PC-3 (cell line): ENCODE measurements at places on chromosomes 7 and 10.

GRCh38 chr10:77291596-77292505 lies 345.8 kb downstream of the KCNMA1 start:
- no peak for DNase-seq

- no peak for DNase-seq
Observed at GRCh38 chr10:53260213-53260612, 487.6 kb upstream of the MBL2 start.

GRCh38 chr10:128054163-128054970 lies 71.9 kb downstream of the MKI67 start:
- DNase-seq: no peak

- no peak for DNase-seq
Observed at GRCh38 chr10:131862548-131862947, 38.3 kb upstream of the PPP2R2D start.

- DNase-seq: no peak
Observed at GRCh38 chr10:48690791-48691660, 6.4 kb downstream of the WDFY4 start.

GRCh38 chr10:103847909-103848468 lies 7.4 kb downstream of the SH3PXD2A start:
- no peak for DNase-seq

GRCh38 chr10:110423650-110424049 lies 74.1 kb upstream of the DUSP5 start:
- DNase-seq: no peak

DNA sequence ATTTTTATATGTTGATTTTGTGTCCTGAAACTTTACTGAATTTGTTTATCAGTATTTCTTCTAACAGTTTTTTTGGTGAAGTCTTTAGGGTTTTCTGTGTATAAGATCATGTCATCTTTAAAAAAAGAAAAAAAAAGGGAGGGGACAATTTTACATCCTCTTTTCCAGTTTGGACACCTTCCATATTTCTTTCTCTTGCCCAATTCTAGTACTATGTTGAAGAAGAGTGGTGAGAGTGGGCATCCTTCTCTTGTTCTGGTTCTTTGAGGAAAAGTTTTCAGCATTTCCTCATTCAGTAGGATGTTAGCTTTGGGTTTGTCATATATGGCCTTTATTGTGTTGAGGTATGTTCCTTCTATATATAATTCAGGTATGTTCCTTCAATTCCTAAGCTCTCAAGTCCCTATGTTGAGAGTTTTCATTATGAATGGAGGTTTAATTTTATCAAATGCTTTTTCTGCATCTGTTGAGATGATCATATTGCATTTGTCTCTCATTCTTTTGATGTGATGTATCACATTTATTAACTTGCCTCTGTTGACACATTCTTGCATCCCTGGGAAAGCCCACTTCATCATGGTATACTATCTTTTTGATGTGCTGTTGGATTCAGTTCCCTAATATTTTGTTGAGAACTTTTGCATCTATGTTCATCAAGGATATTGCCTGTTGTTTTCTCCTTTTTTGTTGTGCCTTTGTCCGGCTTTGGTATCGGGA lies 12.1 kb downstream of the TAS2R40 start:
- DNase-seq: no peak

GRCh38 chr10:10138685-10139084 lies 879.0 kb upstream of the CELF2 start:
- DNase-seq: no peak

GRCh38 chr7:24052572-24053260 lies 231.3 kb upstream of the NPY start:
- peak; percentile 87 for DNase-seq

DNA sequence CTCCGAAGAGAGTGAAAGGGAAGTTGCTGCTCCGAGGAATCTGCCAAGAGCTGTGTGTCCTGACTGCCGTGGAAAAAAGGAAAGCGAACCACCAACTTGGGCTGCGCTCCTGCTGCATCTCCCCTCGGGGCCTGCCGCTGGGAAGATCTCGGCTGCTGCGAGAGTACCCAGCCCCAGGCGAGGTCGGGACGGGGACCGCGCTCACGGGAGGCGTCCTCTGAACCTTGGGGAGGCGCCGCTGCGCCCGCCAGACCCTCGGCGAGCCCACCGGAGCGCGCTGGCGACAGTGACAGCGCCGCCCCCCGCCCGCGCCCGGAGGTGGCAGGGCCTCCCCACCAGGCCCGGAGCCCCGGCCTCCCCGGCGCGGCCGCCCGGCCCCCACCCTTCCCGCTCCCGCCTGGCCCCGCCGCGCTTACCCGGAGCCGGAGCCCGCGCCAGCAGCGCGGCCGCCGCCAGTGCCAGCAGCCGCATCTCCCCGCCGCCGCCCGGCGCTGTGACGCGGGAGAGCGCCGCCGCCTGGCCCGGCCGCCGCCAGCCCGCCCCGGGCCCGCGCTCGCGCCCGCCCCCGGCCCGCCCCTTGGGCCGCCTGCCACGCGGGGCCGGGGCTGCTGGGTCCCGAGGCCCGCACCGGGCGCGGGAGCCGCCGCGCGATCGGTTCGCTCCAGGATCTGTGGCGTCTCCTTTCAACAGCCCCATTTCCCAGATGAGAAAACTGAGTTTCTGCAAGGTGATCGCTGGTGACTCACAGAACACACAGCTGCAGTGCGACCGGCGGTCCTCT lies at the start of gene VSTM4:
VSTM4 (minus strand) TSS at position 508 of the 781 bp plus-strand sequence; CDS start at position 471, 37 bp downstream.
- no peak for DNase-seq

- DNase-seq: no peak
Observed at GRCh38 chr10:46537309-46537708, 19.1 kb downstream of the GPRIN2 start.

GRCh38 chr7:148153616-148154284 lies 436.8 kb upstream of the C7orf33 start:
- DNase-seq: no peak

GRCh38 chr10:10564081-10564794 lies 453.4 kb upstream of the CELF2 start:
- no peak for DNase-seq
